ENCODE measurements at places on chromosomes 6 and 20. TPM values are rescaled to one million over a fixed set of nuclear protein-coding genes. Genes with fewer than 3 reads are reported as not detected.

- no peak for DNase-seq
- peaks cover 5% of the 10 kb centered on the region for H3K27me3 ChIP-seq
- H3K4me1 ChIP-seq, result no peaks in the 10 kb centered on the region
- no peak overlapping the region for H3K27ac ChIP-seq
- H3K4me3 ChIP-seq, result no peak overlapping the region
Observed at GRCh38 chr20:43787937-43788336, 61.1 kb upstream of the GTSF1L start.

Gene PDE7B
- 16.5 TPM for total RNA-seq

Gene GSTA2
- total RNA-seq, result not detected

GRCh38 chr20:43450841-43451799 is 6.6 kb upstream of the SRSF6 start:
- H3K4me3 ChIP-seq, result no peak overlapping the region
- no peaks in the 10 kb centered on the region for H3K36me3 ChIP-seq
- H3K27ac ChIP-seq, result no peak overlapping the region
- no peaks in the 10 kb centered on the region for H3K4me1 ChIP-seq

Gene RBM24
- 0.45 TPM for total RNA-seq

- no peaks in the 10 kb centered on the region for H3K36me3 ChIP-seq
- peaks cover 7% of the 10 kb centered on the region for H3K4me1 ChIP-seq
- H3K27me3 ChIP-seq, result no peaks in the 10 kb centered on the region
- no peak for DNase-seq
- H3K27ac ChIP-seq, result no peak overlapping the region
Observed at GRCh38 chr20:44171775-44172571, 15.0 kb downstream of the JPH2 start.

All from mesothelial cell of epicardium (in vitro differentiated cells).